ENCODE measurements at places on chromosomes 7 and 10. TPM values are rescaled to one million over a fixed set of nuclear protein-coding genes. Genes with fewer than 3 reads are reported as not detected.

The TMEM130 gene
- not detected for total RNA-seq

The TRPV6 gene
- total RNA-seq, result not detected

The AKR1D1 gene
- total RNA-seq, result not detected

The DNTT gene
- total RNA-seq, result not detected

The ADCY1 gene
- total RNA-seq, result 1.6 TPM

The NME8 gene
- not detected for total RNA-seq

The MSS51 gene
- total RNA-seq, result 3.5 TPM

The OPTN gene
- total RNA-seq, result 79.9 TPM

The SUMF2 gene
- 110 TPM for total RNA-seq

The PNPLA8 gene
- 17.6 TPM for total RNA-seq

The VGF gene
- total RNA-seq, result not detected

The ATOH7 gene
- total RNA-seq, result not detected

The ASL gene
- total RNA-seq, result 48.4 TPM

The GSAP gene
- total RNA-seq, result 5.8 TPM

The CFAP46 gene
- total RNA-seq, result 0.75 TPM

The MGMT gene
- total RNA-seq, result 15.0 TPM

The PILRA gene
- total RNA-seq, result 1.3 TPM

The GARIN1A gene
- 3.6 TPM for total RNA-seq

The MMS19 gene
- total RNA-seq, result 80.9 TPM

The FGL2 gene
- not detected for total RNA-seq

The FEZF1 gene
- not detected for total RNA-seq

The PRSS1 gene
- not detected for total RNA-seq

The SPDYE5 gene
- total RNA-seq, result 0.16 TPM

The TEX36 gene
- not detected for total RNA-seq

The EN2 gene
- total RNA-seq, result not detected

The NEURL1 gene
- total RNA-seq, result 0.22 TPM

The CYP3A7 gene
- not detected for total RNA-seq

The RSU1 gene
- 91.9 TPM for total RNA-seq

The AOAH gene
- total RNA-seq, result not detected

The TUBAL3 gene
- not detected for total RNA-seq

The CPA4 gene
- total RNA-seq, result not detected

The SUN3 gene
- total RNA-seq, result not detected

The PROSER2 gene
- 23.5 TPM for total RNA-seq

The CC2D2B gene
- total RNA-seq, result 0.53 TPM

The ADAMTS14 gene
- not detected for total RNA-seq

The XRCC2 gene
- 8.5 TPM for total RNA-seq

The PAX4 gene
- total RNA-seq, result not detected

The FAM24B gene
- total RNA-seq, result 8.5 TPM

The MDFIC gene
- total RNA-seq, result 14.2 TPM

The CNTNAP2 gene
- total RNA-seq, result not detected

The GRID1 gene
- total RNA-seq, result not detected

The ZNF853 gene
- 0.21 TPM for total RNA-seq

The IPMK gene
- total RNA-seq, result 8.1 TPM

The CH25H gene
- total RNA-seq, result not detected

The NPFFR1 gene
- not detected for total RNA-seq

The SLC26A4 gene
- 0.77 TPM for total RNA-seq

All from endothelial cell of umbilical vein (primary cell).